ENCODE measurements at places on chromosomes 2 and 18.

DNA sequence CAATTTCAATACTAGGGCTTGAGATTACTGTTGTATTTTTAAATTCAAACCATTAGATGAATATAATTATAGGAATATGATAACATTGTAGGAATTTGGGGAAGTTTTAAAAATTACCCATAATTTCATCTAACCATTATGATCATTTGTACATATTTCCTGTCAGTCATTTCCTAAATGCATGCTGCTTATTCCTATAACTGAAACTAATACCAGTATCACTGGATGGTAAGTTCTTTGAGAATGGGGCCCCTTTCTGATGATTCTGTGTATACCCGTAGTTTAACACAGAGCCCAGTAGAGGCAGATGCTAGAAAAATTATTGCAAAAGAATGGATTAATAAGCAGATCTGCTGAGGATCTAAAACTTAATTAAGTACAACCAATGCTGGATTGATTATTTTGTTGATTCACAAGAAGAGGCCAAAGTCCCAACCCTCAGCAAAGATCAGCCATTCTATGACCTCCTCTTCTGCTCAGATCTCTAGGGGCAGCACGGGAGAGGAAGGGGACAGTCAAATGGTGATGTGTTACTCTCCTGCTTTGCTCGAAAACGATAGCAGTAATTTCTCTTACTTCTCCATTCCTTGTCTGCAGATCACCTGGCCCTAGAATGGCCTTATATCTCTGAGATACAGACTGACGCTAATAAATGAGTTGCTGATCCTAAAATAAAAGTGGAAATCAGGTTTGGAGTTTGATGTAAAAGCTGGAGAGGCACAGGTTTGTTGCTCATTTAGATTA is 69.5 kb upstream of the PELI1 start:
- no peak for DNase-seq

- no peak for DNase-seq
These were observed 105.6 kb upstream of the ZNF521 start for GRCh38 chr18:25457601-25458000.

DNA sequence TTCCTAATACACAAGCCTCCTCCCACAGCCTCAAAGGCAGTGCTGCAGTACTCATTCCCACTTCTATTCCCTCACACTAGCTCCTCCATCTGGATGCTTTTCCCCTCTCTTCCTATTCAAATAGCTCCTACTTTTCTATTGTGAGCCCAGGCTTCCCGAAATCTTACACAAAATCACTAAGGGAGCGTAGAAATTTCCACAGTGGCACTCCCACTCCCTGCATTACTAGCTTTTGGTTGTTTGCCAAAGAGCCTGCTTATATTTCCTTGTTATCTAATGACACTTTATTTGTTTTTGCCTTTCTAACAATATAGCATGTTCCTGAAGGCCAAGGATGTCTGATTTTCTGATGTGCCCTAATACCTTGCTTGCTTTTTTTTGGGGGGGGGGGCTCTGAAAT is 10.9 kb downstream of the EPAS1 start:
- no peak for DNase-seq

DNA sequence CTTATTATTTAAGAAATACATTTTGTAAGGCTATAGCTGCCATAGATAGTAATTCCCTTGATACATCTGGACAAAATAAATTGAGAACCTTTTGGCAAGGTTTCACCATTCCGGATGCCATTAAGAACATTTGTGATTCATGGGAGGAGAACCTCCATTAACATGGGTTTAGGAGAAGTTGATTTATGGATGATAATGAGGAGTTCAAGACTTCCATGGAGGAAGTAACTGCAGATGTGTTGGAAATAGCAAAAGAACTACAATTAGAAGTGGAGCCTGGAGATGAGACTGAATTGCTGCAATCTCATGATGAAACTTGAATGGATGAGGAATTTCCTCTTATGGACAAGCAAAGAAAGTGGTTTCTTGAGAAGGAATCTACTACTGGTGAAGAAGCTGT is 17.3 kb downstream of the PHLPP1 start:
- no peak for DNase-seq

DNA sequence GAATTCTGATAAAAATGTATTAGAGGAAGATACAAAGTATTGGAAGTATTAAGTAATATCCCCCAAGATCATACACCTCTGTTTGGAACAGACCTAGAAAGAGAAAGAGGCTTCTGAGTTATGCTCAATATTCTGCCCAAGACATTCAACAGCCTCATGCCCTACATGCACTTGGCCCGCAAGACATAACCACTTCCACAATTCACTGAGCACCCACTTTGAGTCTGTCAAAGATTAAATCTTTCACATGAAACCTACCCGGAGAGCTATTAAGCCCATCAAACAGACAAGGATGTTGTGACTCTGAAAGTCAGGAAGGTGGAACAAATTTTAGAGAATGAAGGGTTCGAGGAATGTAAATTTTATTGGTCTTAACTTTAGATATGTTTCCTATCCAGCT is 344.7 kb upstream of the SYT4 start:
- no peak for DNase-seq

DNA sequence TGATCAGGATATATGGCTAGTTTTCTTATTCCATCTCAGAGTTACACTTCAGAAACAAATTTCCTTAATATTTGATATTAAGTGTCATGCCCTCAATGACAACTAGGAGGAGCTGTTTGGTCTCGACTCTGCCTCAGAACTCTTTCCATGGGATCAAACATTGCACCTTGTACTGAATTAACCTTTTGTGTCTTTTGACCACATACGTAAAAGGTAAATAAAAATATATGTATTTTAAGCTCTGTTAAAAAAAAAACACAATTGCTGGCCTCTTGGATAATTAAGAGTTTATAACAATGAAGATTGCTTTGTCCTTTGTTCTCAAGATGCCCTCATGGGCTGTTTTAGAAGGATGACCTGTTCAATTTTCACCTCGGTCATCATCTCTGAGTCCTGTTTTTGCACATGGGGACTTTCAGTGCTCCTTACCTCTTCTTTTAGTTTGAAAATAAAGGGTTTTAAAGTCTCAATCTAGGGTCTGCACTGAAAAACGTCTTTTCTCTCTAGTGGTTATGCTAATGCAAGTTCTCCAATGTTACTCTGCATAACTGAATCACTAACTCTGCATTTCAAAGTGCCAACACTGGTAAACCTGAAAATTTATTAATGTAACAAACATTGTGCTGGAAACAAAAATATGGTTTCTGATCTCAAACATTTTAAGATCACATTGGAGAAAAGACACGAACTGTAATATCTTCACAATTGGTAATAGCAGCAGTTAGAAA is 18.8 kb upstream of the FN1 start:
- DNase-seq = no peak

GRCh38 chr2:222057347-222058073 is 241.3 kb downstream of the PAX3 start:
- no peak for DNase-seq

- DNase-seq = no peak
These were observed 27.9 kb downstream of the REV1 start for GRCh38 chr2:99461828-99462483.

DNA sequence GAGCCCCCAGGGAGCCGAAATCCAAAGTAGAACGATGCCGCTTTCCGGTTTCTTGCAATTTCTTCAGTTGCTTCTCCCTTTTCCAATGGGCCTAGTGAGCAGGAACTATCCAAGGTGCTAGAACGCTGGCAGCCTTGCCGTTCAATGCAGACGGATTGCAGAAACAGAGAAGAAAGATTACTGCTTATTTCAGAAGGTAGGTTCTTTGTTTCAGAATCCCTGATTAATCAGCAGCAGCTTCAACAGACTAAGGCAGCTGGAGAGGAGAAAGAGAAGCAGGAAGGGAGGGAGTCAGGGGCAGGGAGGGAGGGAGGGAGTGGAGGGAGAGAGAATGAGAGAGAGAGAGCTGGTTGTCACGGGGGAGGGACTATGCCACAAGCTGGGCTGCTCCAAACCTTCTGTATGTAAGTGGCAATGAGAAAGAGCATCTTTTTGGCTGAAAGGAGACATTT is 576 bp downstream of the NYAP2 start:
- no peak for DNase-seq

- DNase-seq = peak; percentile 98
These were observed 136.8 kb downstream of the NEDD4L start for GRCh38 chr18:58180738-58181353.

DNA sequence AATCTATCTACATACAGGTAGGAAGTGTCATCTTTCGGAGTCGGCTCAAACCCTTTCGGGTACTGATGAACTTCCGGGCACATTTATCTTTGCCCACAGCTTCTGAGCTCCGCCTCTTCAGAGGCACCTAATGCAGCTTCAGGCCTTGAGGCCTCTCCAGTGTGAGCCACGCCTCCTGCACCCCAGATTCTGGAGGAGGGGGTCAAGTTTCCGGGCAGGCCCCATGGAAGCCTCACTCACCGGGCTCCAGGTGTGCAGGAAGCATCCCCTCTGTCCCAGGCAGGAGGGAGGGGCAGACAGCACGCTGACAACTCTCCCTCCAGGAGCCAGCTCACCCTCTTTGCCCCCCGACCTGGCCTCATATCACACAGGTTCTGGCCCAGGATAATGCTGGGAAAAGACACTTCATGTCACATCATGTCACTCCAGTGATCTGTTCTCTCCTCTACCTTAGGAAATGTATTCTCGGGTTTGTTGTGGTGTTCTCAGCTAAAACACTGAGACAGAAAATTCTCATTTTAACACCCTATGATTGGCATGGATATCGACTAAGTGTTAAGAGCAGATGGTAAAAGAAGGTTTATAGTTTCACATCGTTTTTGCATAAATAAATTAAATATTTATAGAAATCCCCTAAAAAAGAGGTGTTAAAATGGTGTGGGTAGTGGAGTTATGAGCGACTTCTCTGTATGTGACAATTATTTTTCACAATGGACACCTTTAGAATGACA is 46.2 kb upstream of the COPS8 start:
- no peak for DNase-seq

DNA sequence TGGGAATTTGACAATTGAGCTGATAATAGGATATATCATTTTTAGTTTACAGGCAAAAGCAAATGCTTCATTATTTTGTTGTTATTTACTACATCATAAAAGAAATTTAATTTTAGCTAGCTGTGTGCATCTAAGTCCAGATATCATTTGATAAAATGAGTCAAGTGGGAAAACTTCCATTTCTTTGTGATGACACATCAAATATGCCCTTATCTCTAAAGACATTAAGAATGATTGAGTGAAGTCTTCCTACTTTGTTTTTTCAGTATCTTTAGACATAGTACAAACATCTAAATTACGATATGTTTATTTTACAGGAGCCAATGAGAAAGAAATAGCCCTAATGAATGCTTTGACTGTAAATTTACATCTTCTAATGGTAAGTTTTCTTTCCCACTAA is 77.0 kb downstream of the KYNU start:
- DNase-seq = no peak

- no peak for DNase-seq
These were observed 194.8 kb downstream of the TFCP2L1 start for GRCh38 chr2:121090088-121090715.

- no peak for DNase-seq
These were observed at the start of gene COL5A2 for GRCh38 chr2:189179570-189179950. COL5A2 (minus strand) TSS chr2:189179761; CDS start chr2:189179604, 157 bp downstream.

- DNase-seq = no peak
These were observed 160.8 kb downstream of the BCL2 start for GRCh38 chr18:63158676-63159291.

- DNase-seq = no peak
These were observed 725.5 kb upstream of the ZEB2 start for GRCh38 chr2:145245268-145245870.

- DNase-seq = no peak
These were observed 81.8 kb upstream of the HPCAL1 start for GRCh38 chr2:10220902-10221391.

DNA sequence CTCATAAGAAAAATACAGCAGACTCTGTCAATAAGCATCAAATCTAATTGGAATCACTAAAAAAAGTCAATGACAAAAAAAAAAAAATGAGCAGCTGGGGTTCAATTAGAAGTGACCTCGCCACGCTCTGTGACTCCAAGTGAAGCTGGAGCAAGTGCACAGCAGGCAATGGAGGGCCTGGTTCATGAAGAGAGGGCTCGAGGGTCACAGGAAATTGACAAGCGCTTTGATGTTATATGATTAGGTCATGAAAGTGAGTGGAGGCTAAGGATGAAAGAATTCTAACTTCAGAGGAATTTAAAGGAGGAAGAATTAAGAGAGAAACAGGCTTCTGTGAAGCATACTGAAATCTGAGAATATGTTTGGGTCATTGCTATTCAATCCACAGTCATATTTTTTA is 85.4 kb upstream of the TMEM18 start:
- DNase-seq = no peak

GRCh38 chr2:84636080-84636971 is 120.0 kb downstream of the DNAH6 start:
- DNase-seq = no peak

GRCh38 chr2:43082111-43082894 is 144.1 kb downstream of the ZFP36L2 start:
- no peak for DNase-seq

DNA sequence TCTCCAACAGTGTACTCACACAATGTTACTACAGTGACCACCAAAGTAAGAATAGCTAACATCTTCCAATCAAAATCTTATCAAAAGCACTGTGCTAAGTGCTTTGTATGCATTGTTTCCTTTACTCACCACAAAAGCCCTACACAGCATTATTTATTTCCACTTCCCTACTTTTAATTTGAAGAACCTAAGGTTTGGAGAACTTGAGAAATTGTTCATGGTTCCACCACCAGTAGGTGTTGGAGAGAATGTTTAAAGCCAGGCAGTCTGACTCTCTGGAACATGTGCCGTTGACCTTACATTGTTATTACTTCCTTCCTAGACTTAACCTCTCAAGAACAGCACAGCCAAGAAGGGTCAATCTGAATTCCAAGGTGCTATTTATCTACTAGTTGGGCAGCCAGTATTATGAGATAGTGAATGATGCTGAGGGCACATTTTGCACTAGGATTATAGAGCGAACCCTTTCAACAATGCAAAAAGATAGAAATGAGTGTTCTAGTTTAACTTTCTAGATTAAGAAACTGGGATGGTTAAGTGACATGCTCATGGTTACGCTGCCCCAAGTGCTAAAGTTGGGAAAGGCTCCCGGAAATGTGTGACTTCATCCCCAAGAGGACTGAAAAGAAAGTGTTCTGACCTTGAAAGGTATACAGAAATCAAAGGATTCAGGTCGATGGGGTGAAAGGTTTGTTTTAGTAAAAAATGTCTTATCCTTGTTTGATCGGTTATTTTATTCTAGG is 55.2 kb upstream of the FAM136A start:
- no peak for DNase-seq

- DNase-seq = no peak
These were observed 256.2 kb downstream of the LNPK start for GRCh38 chr2:175745911-175746310.

DNA sequence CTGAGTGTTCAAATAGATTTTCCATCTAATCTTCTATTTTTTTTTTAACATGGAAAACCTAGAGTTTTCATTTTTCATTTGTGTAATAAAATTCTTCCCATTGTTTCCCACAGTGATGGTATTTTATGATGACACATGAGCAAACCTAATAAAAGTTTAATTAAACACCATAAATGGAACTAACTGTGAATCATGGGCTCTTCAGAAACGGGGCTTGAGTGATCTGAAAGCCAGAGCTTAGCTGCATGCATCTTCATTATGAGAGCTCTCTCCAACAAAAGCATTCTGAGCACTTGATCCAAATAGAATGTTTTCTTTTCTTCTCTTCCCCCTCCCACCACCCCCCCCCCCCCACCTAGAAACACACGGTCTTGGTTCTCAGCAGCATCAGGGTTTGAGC is 82.1 kb upstream of the REV1 start:
- DNase-seq = no peak

GRCh38 chr18:48306838-48307237 is 102.3 kb downstream of the ZBTB7C start:
- DNase-seq = no peak

- no peak for DNase-seq
These were observed 58.8 kb downstream of the NAB1 start for GRCh38 chr2:190707726-190708125.

GRCh38 chr2:154707994-154708575 is 9.6 kb downstream of the KCNJ3 start:
- DNase-seq = no peak

Data from D721Med (cell line).